ENCODE measurements at places on chromosomes 6 and 20. TPM values are rescaled to one million over a fixed set of nuclear protein-coding genes. Genes with fewer than 3 reads are reported as not detected.

The NNAT gene
- 20.9 TPM for total RNA-seq

The KDM1B gene
- 13.7 TPM for total RNA-seq

The FAM209B gene
- not detected for total RNA-seq

The CCDC170 gene
- total RNA-seq: 0.33 TPM

The ARMH2 gene
- not detected for total RNA-seq

The SLX4IP gene
- total RNA-seq: 2.0 TPM

The NKX2-4 gene
- total RNA-seq: not detected

Data from mesangial cell (primary cell).